ENCODE measurements at places on chromosomes 7 and 10.

- no peak for DNase-seq
Observed at GRCh38 chr10:51080311-51081006, 6.2 kb downstream of the PRKG1 start.

DNA sequence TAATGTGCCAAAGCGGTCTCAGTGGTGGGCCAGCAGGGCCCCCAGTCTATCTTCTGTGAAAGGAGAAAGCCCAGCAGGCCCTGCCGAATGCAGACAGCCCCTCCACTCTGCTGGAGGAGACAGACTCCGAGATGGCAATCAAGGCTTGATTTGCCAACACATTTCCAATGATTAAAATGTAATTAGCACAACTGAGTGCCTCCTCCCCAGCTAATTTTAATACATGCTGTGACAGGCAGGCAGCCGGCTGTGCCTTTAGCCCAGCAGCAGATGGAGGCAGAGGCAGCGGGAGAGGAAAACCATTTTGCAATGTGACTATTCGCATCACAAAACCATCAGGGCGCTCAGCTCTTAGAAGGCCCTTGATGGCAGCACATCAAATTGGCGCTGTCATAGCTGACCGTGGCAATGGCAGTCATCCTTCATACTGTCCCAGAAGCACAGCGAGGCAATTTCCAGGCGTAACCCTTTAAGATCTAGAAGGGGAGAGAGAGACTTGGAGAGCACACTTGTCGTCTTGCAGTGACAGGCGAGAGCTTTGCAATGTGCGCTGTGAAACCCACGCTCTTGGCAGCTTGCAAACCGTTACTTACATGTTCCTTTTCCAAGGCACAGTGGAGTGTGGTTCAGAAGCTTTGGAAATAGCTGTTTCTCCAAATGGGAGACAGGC is 714.8 kb upstream of the GALNT17 start:
- DNase-seq, result peak; percentile 47

GRCh38 chr7:11601761-11602160 is 230.2 kb downstream of the THSD7A start:
- no peak for DNase-seq

GRCh38 chr7:158068853-158069252 is 518.8 kb downstream of the PTPRN2 start:
- DNase-seq, result no peak

DNA sequence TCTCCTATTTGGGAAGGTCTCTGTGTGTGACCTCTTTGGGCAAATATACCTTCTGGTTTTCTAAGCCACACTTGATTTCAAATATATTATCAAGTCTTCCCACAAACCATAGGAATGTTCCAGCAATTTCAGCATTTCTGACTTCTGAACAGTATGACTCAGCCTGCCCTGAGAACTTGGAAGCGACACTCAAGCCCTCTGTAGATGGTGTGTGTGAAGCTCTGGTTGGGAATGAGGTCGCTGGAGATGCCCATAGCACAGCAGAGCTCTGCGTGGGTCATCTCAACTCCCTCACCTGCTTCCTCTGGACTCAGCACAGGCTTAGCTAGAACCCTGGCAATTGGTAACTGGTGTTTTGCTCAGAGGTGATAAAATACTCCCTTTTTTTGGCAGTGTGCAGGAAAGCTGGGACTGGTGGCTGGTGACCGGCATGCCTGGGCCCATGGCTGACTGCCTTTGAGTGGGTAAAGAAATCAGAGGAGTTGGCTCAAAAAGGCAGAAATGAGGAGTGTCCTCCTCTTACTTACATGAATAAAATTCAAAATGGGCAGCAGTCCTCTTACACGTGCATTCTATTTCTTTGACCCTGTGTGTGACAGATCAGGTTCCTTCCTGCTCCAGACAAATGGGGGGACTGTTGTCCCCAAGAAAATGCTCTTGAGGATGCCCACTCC is 87.5 kb upstream of the NRP1 start:
- no peak for DNase-seq
